ENCODE measurements at places on chromosomes 1 and 21. TPM values are rescaled to one million over a fixed set of nuclear protein-coding genes. Genes with fewer than 3 reads are reported as not detected.

GRCh38 chr1:6646499-6647148, 22.0 kb downstream of the THAP3 start:
- DNase-seq = no peak
- H3K27ac ChIP-seq = no peak overlapping the region
- no peak overlapping the region for H3K4me3 ChIP-seq
- peaks cover 9% of the 10 kb centered on the region for H3K36me3 ChIP-seq
- H3K27me3 ChIP-seq = peaks cover 7% of the 10 kb centered on the region

DNA sequence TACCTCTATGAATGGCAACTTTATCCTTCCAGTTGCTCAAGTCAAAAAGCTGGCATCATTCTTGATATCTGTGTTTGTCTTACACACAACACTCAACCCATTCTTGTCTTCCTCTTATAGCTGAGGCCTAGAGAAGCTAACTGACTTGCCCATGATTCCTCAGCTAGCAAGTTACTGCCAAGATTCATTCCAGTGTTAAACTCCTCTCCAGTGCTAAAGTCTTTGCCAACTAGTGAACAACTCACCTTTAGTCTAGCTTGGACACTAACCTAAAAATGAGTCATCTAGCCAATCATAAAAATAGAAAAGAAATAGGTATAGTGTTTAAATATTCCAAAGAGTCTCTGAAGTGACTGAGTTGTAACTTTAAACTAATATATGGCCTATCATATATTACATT, 45.6 kb upstream of the RGS2 start:
- H3K27ac ChIP-seq = no peak overlapping the region
- no peaks in the 10 kb centered on the region for H3K27me3 ChIP-seq
- no peaks in the 10 kb centered on the region for H3K4me1 ChIP-seq
- no peak for DNase-seq
- no peaks in the 10 kb centered on the region for H3K36me3 ChIP-seq
- H3K4me3 ChIP-seq = no peak overlapping the region

IQGAP3 gene
- 6.1 TPM for total RNA-seq

DNA sequence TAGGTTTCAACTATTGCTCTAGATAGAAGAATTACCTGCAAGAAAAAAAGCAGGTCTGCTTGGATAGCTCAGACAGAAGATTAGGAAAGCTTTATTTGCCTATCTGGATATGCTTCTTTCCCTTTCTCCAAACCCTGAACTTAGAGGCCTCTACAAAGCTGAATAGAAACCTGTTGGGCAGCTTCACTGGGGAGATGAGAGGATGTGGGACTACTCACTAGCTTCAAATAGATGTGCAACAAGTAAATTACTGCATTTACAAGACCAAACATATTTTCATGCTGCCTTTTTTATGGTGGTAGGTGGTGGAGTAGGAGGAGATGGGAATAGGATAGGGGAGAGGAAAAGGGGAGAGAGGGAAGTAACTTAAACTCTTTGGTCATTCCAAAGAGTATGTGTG, 6.4 kb downstream of the CLCA2 start:
- no peak for DNase-seq
- no peak overlapping the region for H3K4me3 ChIP-seq
- no peak overlapping the region for H3K27ac ChIP-seq
- H3K4me1 ChIP-seq = no peaks in the 10 kb centered on the region
- H3K36me3 ChIP-seq = no peaks in the 10 kb centered on the region
- H3K27me3 ChIP-seq = no peaks in the 10 kb centered on the region

KRTAP21-2 gene
- total RNA-seq = not detected

DNA sequence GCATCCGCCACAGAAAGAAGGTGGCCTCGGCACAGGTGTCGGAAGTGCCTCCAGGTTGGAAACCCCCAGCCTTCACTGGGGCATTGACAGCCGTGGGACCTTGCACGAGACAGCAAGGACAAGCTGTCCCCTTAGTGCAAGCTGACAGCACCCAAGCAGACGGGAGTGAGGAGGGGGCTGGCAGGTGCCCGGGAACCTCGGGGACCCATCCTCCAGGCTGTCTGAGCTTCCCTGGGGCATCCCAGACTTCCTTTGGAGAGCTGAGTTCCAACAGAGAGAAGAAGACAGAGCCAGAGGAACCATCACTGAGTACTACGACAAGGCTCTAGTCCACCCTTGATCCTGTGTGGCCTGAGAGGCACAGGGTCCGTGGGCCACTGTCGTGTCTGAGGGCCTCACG, 100.6 kb upstream of the RAB4A start:
- no peak overlapping the region for H3K4me3 ChIP-seq
- H3K36me3 ChIP-seq = no peaks in the 10 kb centered on the region
- no peak for DNase-seq
- peaks cover 6% of the 10 kb centered on the region for H3K27me3 ChIP-seq
- H3K27ac ChIP-seq = no peak overlapping the region
- peaks cover 15% of the 10 kb centered on the region for H3K4me1 ChIP-seq

ENAH gene
- 265 TPM for total RNA-seq

TRNP1 gene
- 13.9 TPM for total RNA-seq

DNA sequence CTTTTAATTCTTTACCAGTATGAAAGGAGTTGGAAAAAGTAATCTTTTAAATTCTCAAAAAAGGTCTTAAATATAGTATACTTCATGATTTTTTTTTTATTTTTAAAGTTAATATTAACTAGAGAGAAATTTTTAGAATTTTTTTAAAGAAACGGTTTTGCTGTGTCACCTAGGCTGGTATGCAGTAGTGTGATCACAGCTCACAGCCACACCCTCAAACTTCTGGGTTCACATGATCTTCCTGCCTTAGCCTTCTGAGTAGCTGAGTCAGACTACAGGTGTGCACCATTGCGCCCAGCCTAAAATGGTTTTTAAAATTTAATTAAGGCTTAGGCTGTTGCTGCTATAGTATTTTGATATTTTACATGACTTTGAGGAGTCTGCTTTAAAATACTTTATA, 52.4 kb downstream of the TLCD4 start:
- no peak overlapping the region for H3K4me3 ChIP-seq
- H3K4me1 ChIP-seq = no peaks in the 10 kb centered on the region
- H3K27me3 ChIP-seq = no peaks in the 10 kb centered on the region
- no peak for DNase-seq
